ENCODE measurements at places on chromosomes 6 and 20.

- no peak for DNase-seq
Observed at GRCh38 chr6:26044140-26045064, 42.8 kb upstream of the HFE start.

- DNase-seq, result no peak
Observed at GRCh38 chr6:122861594-122861993, 72.5 kb downstream of the SMPDL3A start.

DNA sequence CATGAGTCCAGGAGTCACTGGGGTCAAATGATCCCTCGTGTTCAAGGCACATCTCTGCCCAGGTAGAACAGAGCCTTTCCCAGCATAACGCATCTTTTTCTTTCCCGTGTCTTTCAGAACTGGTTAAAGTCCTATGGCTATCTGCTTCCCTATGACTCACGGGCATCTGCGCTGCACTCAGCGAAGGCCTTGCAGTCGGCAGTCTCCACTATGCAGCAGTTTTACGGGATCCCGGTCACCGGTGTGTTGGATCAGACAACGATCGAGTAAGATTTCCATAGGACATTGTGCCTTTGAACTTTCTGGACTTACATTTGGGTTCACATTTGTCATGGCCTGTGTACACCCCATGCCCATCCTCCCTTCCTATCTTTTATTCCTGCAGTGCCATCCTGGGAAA, 20.2 kb downstream of the MMP24 start:
- DNase-seq, result no peak

GRCh38 chr6:9089724-9090123, 654.4 kb upstream of the SLC35B3 start:
- DNase-seq, result no peak

DNA sequence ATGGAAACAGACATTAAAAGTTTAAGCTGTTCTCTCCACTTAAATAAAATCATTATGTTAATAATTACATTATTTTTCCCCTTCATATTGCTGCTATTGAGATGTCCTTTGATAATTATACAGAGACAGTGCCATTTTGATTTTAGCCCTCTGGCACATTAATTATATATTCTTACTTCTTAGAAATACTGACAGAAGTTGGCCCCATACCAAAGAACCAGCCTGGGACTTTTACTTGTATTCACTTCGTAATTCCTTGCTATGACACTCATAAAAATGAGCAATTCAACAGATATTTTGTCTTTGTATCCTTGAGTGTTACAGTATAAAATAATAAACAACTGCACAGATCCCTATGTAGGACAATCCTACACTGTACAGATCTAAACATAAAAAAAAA, 743.7 kb downstream of the TBC1D32 start:
- DNase-seq, result no peak

- no peak for DNase-seq
Observed at GRCh38 chr6:140105857-140106256, 731.4 kb upstream of the CITED2 start.

GRCh38 chr20:4488407-4489339, 233.0 kb upstream of the PRND start:
- DNase-seq, result no peak

- DNase-seq, result no peak
Observed at GRCh38 chr6:20696676-20697075, 162.4 kb downstream of the CDKAL1 start.

- DNase-seq, result no peak
Observed at GRCh38 chr6:88708197-88708744, 255.1 kb downstream of the RNGTT start.

GRCh38 chr20:63702751-63703470, 4.9 kb downstream of the ARFRP1 start:
- no peak for DNase-seq

GRCh38 chr6:142173980-142174379, 26.9 kb downstream of the VTA1 start:
- DNase-seq, result no peak

- no peak for DNase-seq
Observed at GRCh38 chr6:29791786-29792122, 35.9 kb upstream of the HLA-G start.

DNA sequence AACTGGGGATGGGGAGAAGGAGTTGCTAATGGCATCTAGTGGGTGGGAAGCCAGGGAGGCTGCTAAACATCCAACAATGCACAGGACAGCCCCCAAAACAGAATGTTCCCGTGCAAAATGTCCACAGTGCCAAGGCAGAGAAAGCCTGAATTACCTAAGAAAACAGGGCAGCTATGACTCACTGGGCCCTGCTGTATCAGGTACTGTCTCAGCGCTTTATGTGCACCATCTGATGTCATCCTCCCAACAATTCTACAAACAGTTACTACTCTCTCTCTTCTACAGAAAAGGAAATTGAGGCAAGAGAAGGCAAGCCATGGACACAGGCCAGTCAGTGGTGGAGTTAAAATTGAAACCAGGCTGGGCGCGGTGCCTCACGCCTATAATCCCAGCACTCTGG, 3.1 kb downstream of the YTHDF1 start:
- no peak for DNase-seq

DNA sequence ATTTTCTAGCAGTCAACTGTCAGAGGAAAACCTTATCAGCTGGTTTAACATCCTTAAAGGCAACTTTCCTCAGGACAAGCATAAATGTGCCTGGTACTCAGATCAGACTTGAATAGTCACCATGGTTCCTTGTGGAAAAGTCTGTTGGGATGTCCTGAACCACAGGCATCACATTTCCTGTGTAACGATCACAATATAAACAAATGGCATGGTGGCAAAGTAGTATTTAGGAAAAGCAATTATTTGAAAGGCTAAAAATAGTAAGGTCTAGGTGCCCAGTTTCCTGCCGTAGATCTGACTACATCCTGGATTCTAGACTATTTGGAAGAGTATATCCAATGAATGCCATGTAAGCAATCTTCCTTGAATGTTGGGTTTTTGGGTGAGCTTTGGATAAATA, 271.9 kb upstream of the AGPAT4 start:
- DNase-seq, result no peak
